Stimulated activated CD4-positive, alpha-beta T cell treated with anti-CD3 and anti-CD28 coated beads, Interleukin-4, amount 100 ng/mL, for 24 hours (primary cell): ENCODE measurements at places on chromosomes 5 and 9.

DNA sequence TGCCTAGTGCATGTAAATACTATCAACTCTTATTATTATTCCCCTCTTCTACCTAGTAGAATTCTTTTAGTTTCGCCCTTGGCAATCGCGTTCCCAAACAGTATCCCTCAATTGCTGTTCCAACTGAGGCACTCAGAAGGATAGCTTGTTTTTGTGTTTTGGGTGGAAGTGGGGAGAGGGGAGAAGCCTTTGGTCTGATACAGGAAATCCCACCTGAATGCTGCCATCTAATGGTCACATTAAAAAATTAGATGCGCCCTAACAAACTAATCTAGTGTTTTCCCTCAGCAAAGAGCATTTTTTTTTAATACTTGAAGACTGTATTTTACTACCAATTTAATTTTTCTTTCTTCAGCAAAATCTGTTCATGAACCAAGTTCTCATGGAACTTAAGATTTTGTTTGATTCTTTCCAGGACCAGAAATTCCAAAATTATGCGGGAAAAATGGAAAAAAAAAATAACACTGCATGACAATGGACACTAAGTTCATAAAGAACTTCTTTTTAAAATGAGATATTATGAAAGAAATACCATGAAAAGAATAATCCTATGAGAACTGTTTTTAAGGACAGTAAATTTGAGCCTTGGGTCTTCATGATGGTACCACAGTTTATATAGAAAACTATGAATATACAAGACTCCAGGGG is 22.2 kb upstream of the GLDC start:
- DNase-seq, result no peak

GRCh38 chr9:136608348-136609159 is 54.2 kb upstream of the EGFL7 start:
- DNase-seq, result no peak

DNA sequence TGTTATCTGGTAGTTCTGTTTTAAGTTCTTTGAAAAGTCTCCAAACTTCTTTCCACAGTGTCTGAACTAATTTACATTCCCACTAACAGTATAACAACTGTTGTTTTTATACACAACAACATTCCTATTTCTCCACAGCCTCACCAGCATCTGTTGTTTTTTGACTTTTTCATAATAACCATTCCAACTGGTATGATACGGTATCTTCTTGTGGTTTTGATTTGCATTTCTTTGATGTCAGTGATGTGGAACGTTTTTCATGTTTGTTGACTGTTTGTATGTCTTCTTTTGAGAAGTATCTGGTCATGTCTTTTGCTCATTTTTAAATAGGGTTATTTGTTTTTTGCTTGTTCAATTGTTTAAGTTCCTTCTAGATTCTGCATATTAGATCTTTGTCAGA is 12.6 kb upstream of the GRAMD2B start:
- DNase-seq, result no peak

GRCh38 chr9:75181750-75182149 is 93.4 kb downstream of the OSTF1 start:
- DNase-seq, result no peak

DNA sequence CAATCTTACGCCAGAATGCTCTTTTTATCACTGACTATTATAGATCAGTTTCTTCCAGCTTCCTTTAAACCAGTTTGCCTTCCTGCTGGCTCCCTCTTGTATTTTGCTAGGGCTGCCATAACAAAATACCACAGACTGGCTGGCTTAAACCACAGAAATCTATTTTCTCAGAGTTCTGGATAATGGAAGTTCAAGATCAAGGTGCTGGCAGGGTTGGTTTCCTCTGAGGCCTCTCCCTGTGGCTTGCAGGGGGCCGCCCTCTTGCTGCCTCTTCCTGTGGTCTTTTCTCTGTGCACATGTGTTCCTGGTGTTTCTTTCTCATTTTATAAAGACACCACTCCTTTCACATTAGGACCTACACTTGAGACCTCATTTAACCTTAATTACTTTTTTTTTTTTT is 6.8 kb upstream of the FXN start:
- DNase-seq, result peak; percentile 15

DNA sequence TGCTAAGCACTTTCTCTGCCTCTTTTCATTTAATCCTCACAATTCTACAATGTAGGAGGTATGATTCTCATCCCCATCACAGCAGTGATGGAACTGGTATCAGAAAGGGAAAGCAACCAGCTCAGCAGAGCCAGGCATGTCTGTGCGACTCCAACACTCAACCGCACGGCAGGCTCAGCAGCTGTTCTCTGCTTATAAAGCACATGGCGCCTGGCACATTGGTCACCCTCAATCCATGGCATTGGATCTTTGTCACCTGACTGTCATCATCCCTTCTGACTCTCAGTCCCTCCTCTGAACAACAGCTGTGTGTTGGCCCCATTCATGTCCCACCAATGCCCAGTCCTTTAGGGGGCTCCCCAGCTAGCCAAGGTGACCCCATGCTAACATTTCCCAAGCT is 45.1 kb upstream of the HAND1 start:
- no peak for DNase-seq

GRCh38 chr5:105581988-105582690 is 2019.5 kb upstream of the NUDT12 start:
- DNase-seq, result no peak

DNA sequence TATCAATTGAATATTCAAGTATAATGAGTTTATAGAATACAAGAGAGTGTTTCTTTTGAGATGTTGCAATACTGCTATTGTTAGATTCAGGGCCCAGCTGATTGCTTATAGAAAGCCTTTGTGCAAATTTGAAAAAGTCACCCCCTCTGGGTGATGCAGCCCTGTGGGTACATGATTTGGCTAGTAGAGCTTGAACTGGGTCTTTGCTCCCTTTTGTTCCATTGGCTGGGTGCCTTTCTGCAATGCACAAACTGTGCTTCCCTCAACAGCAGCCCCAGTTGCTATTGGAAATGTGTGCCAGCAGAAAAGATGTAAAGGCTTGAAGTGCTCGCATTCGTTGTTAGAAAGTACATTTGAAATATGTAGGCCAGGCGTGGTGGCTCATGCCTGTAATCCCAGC is 61.8 kb upstream of the CEMIP2 start:
- DNase-seq, result no peak

DNA sequence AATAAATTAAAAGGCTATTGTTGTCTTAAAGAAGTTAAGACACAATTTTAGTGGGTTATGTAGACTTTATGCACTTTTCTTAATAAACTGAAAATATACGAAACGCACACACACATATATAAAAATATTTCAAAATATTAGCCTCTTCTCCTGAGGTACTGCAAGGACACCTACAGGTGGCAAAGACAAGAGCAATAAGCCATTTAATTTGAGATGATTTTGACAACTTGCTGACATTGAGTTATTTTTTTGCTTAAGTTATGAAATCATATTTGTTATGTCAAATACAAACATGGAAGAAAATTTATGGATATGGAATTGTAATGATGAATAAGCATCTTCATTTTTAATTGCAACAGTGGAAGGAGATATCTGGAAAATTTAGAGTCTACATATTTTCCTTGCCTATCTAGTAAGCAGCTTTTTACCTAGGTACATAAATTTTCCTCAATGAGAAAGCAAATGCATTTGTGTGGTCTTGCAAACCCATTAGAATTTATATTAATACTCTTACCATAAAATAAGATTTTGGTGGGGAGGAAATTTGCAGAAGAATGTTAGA is 301.6 kb downstream of the ISL1 start:
- no peak for DNase-seq

- DNase-seq, result no peak
Measured at GRCh38 chr5:140734354-140734753, 34.1 kb downstream of the ZMAT2 start.

DNA sequence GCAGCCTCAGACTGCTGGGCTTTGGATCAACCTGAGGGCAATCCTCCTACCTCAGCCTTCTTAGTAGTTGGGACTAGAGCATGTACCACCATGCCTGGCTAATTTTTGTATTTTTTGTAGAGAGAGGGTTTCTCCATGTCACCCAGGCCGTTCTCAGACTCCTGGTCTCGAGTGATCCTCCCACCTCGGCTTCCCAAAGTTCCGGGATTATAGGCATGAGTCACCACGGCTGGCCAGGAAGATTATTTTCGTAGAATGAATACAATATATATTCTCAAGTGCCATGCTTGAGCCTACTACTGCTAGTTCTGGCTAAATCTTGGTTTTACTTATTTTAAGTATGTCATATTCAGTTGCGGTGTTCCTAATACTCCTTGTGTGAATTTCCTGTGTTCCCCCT is 88.2 kb upstream of the CLINT1 start:
- no peak for DNase-seq

- no peak for DNase-seq
Measured at GRCh38 chr5:42898760-42899159, 87.1 kb upstream of the SELENOP start.

DNA sequence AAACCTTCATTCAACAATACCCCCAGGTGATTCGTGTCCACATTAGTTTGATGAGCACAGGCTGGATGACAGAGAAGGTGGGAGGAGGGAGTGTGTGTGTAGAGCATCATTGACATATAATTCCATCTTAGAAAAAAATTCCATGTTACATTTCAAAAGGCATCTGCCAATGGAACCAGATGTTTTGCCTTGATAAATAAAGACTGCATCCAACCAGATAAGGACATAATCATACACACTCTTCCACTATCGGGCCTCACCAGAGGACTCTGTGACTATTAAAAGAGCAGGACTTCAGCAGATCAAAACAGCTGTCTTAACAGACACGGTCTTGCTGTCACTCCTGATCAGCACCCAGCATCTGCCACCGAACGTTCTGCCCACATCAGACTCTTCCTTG is 96.4 kb upstream of the SPIN1 start:
- no peak for DNase-seq

GRCh38 chr9:28747351-28747985 is 1174.2 kb upstream of the C9orf72 start:
- DNase-seq, result no peak

- no peak for DNase-seq
Measured at GRCh38 chr5:101404531-101404930, 501.4 kb upstream of the ST8SIA4 start.

DNA sequence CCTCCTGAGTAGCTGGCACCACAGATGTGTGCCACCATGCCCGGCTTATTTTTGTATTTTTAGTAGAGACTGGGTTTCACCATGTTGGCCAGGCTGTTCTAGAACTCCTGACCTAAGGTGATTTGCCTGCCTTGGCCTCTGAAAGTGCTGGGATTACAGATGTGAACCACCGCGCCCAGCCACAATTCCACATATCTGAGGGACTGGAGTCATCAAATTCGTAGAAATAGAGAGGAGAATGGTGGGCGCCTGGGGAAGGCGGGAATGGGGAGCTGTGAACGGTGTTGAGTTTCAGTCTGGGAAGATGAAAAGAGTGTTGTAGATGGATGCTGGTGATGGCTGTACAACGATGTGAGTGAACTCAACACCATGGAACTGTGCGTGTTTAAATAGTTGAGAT is 1.9 kb upstream of the ABO start:
- no peak for DNase-seq

- no peak for DNase-seq
Measured at GRCh38 chr9:14030375-14031059, 283.4 kb downstream of the NFIB start.

DNA sequence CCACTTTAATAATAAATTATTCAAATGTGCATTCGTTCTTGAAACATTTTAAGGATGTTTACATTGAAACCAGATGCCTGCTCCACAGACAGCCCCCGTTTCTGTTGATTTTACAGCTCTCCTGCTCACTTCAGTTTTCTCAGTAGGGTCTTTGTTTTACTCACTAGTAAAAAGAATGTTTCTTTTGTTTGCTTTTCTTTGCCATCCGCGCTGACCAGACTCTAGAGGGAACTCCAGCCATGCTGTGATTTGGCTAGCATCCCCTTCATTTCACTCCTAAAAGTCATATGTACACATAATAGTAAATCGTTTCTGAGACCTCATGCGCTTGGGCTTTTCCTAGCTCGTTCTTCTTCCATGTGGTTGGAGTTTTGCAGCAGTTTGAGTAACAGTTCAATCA is 28.7 kb upstream of the PALM2AKAP2 start:
- DNase-seq, result no peak
